Stimulated activated CD8-positive, alpha-beta memory T cell treated with anti-CD3 and anti-CD28 coated beads, Interleukin-4, amount 100 ng/mL, for 4 hours (primary cell): ENCODE measurements at places on chromosomes 2 and 18.

DNA sequence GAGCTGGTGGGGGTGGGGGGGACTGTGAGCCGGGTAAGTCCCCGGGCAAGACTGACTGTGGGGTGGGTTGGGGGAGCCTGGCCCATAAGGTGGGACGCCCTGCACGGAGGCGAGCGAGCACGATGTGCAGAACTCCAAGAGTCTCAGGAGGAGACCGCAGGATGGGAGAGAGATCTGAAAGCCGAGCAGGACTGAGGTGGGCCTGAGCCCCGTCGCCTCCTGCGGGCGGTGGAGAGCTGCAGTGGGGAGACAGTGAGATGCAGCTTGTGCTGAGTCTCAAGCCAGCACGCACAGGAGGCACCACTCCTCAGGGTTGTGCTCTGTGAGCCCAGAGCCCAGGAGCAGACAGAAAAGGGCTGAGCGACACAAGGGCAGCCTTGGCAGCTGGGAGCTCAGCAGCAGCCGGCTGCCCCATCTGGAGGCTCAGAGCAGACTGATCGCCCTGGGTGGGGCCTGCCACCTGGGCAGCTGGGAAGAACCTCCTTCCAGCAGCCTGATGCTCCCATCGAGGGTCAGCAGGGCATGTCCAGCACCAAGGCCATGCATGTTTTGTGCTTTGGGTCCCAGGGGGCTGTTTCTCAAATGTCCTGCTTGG, 15.9 kb downstream of the ARHGEF4 start:
- no peak for DNase-seq

DNA sequence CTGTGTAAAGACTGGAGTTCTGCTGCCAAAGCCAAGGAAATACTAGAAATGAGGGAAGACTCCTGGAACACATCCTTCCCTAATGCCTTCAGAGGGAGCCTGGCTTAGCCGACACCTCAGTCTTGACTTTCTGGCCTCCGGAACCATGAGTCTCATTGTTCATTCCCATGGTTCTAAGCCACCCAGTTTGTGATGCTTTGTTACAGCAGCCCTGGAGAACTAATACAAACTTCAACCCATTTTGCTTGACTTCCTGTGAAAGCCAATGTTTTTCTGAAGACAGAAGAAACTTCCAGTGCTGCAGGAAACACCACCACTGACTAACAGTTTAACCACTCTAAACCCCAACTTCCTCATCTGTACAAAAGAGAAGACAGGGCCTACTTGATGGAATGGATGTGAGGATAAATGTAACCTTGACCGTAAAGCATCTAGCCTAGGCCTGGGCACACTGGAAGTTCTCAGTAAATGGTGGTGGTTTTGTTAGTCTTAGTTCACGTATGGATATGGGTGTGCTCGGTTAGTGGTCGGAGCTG, 85.9 kb upstream of the RFX8 start:
- no peak for DNase-seq

DNA sequence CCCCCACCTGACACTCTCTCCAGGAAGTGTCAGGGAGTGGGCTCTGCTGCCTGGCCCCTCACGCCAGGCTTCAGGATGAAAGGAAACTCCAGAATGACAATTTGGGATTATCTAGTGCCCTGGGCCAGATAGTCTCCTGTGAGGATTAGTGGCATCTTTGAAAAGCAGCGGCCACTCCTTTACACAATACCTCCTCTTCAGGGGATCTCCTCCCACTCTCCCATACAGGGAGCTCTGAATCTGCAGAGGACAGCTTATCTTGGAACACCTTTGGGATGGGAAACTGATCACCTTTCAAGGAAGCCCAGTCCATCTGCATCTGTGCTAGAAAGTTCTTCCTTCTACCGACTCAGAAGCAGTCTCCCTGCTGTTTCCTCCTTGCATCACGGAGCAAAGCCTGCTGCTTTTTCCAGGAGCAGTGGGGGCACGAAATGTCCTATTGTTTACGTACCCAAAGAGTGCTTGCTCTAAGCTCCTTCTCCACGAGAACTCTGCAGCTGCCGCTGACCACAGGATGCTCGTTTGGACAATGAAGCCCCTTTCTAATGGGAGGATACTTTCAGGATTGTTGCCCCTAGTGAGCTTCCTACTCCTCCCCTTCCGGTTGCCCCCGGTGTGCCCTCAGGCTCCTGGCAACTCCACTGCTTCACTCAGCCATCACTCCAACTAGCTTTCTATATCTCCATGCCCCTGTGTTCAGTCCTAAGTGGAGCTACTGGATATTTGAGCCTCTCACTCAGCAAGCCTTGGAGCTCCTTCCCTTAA, 31.5 kb downstream of the SIX3 start:
- no peak for DNase-seq

DNA sequence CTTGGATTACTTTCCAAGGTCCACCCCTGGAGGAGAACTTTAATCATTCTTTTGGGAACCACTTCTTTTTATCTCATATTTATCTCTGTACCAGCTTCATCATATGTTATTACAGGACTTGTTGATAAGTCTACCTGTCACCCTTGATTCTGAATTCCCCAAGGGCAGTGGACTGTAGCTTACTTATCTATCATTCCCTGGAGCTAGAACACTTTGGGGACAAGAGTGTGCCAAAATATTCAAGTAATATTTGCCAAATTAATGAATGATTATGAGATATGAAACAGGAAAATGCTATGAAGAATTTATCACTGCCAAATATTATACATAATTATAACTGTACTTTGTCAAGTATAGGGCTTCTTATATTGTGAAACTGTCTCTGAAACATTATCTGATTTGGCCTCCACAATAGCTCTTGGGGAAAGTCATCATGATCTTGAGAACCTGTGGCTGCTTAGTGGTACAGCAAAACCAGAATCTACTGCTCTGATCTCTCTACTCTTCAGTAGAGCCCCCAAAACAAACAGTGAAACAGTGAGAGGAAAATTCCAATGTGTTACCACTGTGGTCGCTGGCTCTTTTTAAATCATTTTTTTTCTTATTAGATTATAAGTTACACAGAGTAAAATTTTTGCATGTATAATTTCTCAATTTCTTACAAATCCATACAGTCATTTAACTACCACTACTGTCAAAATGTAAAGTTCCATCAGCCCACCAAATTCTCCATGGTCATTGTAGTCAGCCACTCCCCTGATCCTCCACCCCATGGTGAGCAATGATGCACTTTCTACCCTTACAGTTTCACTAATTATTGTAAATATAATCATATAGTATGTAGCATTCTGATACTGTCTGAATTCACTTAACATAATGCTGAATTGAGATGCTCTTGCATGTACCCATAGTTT, 197.5 kb downstream of the PIEZO2 start:
- no peak for DNase-seq

- no peak for DNase-seq
Observed at GRCh38 chr2:58918141-58918540, 677.0 kb upstream of the FANCL start.

- DNase-seq: no peak
Observed at GRCh38 chr18:34219651-34220050, 5.1 kb downstream of the NOL4 start.
